ENCODE measurements at places on chromosomes 13 and 19.

DNA sequence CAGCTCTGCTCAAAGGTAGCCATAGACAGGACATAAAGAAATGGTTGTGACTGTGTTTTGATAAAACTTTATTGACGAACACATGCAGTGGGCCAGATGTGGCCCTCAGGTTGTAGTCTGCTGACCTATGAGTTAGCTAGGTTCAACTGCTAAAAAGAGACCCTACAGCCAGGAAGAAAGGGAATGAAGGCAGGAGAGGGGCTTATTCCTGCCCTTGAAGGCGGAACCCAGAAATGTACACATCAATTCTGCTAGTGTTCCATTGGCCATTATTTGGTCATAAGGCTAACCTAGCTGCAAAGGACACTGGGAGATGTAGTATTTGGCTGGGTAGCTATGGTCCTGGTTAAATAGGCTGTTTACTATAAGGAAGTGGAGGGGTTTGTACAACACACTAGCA is 18.0 kb downstream of the APBA3 start:
- DNase-seq, result no peak

GRCh38 chr19:15640294-15640903 is at the start of gene CYP4F3:
Gene CYP4F3, plus strand, starts transcription at chr19:15640897. Its CDS starts 519 bp downstream, at chr19:15641416.
- DNase-seq, result no peak

GRCh38 chr13:50412046-50412617 is 396.9 kb downstream of the KCNRG start:
- DNase-seq, result no peak

DNA sequence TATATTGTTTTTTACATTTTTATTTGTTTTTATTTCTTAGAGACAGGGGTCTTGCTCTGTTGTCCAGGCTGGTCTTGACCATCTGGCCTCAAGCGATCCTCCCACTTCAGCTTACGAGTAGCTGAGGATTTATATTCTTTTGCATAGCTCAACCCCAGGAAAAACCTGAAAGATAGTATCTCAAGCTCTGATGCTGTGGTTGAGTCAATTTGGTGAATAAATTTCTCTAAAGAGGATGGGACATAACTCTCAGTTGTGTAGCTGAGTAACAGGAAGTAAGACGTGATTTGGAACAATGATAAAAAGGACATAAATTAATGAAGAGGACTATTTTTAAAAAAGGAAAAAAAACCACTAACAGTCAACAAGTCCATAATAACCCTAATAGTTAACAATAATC is 79.8 kb upstream of the TNFSF11 start:
- DNase-seq, result no peak

DNA sequence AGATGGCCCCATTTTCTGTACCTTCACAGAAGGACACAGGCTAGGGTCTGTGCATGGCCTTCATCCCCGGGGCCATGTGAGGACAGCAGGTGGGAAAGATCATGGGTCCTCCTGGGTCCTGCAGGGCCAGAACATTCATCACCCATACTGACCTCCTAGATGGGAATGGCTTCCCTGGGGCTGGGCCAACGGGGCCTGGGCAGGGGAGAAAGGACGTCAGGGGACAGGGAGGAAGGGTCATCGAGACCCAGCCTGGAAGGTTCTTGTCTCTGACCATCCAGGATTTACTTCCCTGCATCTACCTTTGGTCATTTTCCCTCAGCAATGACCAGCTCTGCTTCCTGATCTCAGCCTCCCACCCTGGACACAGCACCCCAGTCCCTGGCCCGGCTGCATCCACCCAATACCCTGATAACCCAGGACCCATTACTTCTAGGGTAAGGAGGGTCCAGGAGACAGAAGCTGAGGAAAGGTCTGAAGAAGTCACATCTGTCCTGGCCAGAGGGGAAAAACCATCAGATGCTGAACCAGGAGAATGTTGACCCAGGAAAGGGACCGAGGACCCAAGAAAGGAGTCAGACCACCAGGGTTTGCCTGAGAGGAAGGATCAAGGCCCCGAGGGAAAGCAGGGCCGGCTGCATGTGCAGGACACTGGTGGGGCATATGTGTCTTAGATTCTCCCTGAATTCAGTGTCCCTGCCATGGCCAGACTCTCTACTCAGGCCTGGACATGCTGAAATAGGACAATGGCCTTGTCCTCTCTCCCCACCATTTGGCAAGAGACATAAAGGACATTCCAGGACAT is 7.0 kb upstream of the CEACAM7 start:
- no peak for DNase-seq

- no peak for DNase-seq
Measured at GRCh38 chr13:30194906-30195305, 112.4 kb downstream of the KATNAL1 start.

- DNase-seq, result no peak
Measured at GRCh38 chr19:19155495-19156219, 14.4 kb downstream of the MEF2B start.

- DNase-seq, result no peak
Measured at GRCh38 chr13:113147206-113147605, 11.2 kb upstream of the PROZ start.

DNA sequence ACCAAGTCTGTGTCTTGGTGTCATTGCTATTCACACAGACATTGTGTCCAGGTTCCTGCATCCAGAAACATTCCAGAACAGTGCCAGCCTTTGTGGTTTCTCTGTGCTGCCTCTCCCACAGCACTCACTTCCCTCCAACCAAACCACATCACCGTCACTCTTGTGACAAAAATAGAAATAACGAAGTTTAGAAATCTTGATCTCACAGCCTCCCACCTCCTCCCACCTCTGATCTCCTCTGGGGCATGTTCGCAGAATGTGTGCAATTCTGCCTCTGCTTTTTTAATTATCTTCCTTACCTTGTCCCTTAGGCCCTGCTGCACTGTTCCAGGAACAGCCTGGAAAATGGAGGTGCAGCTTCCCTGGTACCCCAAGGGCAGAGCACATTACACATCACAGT is 8.7 kb upstream of the SERPINE3 start:
- DNase-seq, result no peak

DNA sequence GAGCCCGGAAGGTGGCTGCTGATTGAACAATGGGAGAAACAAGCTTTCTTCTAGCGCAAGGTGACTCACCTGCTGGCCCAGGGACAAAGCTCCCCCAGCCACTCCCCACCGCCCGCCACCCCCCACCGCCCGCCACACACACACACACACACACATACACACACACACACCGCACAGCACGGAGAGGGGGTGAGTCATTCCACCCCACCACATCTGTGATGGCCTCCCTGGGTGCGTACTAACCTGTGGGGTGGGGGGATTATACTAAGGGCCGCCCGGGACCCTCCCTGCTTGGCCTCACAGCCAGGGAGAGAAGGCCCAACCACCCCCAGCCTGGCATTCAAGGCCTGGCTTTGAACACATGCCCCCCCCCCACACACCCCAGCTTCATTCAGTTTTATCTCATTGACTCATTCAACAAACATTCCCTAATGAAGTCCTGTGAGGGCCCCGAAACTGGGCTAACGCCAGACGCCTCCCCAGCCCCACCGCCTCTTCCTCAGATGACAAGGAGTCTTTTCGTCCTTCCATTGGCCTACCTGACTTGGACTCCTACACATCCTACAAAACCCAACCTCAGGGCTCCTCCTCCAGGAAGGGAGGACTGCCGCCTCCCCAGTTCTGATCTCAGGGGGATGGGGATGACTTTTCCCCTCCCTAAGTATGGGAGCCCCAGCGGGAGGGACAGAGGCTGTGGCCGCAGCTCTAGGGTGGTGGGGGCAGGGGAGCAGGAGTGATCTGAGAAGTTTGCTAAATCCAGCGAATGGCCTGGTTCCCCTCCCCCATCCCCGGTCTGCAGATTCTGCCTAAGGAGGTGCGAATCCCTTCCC is 5.8 kb upstream of the ONECUT3 start:
- DNase-seq, result peak; percentile 53

DNA sequence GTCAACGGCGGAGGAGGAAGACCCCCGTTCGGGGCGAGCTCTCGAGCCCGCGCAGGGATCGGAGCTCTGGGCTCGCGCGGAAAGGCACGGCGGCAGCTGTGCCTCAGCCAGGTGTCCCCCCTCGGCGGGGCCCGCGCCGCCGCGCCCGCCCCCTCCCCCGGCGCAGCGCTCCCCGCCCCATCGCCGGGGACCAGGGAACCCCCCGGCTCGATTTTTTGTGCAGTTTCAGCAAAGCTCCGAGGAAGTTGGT is 110.0 kb downstream of the KCNRG start:
- DNase-seq, result no peak

- no peak for DNase-seq
Measured at GRCh38 chr13:75489502-75490263, 7.7 kb upstream of the TBC1D4 start.

DNA sequence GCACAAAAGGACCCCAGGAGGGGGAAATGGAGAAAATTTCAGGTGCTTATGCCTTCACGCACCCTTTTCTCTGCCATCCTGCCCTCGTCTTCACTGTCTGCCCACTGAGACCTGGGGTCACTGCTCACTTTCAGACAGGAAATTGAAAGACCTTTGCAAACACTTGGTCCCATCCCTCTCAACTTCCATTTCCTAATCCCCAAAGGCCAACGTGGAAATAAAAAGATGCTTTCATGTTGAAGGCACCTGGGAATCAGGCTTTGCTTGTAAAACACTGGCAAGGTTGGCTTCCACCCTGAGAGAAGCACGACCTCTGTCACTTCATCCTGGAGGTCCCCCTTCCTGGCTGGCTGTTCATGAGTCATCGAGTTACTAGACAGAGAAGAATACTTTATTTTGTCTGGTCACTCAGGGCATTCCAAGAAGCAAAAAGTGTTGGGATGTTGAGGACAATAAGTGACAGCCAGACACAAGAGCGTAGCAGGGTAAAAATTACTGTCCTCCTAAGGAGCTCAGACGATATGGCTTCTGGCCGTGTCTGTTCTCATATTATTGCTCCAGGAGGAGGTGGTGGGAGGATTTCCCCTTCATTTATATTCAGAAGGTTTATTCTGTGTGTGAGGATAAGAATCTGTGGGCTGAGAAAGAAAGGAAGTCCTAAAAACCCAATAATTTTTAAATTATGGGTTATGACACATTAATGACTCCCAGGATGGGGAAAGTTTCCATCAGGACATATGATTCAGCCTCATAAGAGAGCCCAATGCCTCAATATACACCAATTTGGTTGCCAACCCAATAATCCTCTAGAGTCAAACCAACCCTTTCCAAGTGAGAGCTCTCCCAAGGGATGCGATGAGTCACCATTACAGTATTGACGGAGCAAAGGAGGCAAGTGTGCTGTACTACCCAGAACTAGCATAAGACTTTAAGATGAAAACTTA is 409.0 kb downstream of the COG6 start:
- DNase-seq, result peak; percentile 60

DNA sequence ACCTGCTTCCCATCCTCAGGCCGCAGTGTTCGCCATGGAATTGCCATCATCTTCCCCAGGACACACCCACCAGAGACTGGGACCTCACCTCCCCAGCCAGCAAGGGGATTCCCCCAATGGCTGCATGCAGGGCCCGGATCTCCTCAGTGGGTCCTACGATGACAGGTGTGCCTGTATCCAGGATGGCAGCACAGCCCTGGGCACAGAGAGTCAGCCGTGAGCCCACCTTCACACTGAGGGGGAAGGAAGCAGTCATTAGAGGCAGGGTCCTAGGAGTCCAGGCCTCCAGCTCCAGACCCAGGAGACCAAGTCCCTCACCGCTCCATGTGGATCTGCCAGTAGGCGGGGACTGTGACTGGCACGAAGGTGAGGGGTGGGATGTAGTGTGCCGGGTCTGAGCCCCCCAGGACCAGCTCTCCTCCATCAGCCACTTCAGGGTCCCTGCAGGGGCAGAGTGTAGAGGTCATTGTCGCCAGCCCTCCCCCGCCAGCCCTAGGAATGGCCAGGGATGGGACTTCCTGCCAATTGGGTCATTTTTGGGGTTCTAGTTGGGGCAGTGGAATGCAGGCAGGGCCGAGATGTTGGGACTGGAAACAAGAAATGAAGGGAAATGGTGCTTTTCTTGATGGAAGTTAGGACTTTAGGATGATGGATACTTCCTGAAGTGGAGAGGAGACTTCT is 5.7 kb upstream of the KCNC3 start:
- DNase-seq, result no peak

GRCh38 chr13:113002913-113003290 is 33.9 kb downstream of the MCF2L start:
- no peak for DNase-seq

DNA sequence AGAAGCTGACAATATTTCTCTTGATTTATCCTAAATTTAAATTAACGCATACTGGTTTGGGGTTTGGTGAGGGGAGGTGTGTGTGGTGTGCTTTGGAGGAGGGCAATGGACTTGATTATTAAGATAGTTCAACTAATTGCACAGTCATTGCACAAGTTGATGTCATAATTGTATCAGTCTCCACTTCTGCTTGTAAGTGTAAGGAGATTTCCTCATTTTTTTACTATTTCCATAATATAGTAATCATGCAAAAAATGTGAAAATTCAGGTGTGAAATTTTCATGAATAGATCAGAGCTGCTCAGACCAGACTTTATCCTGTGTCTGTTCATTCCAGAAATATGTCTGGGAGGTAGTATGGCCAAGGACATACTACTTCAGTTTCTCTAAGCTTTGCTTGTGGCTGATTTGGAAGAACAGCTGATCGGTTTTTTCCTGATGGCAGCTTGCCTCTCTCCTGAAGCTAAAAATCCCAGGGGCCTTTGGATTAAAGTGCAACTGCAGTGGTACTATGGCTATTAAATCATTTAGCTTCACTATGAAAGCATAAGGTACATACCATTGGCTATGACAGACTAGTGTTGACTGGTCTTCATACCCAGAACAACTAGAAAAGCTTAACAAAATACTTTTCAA is 201.8 kb upstream of the MIR17HG start:
- no peak for DNase-seq

DNA sequence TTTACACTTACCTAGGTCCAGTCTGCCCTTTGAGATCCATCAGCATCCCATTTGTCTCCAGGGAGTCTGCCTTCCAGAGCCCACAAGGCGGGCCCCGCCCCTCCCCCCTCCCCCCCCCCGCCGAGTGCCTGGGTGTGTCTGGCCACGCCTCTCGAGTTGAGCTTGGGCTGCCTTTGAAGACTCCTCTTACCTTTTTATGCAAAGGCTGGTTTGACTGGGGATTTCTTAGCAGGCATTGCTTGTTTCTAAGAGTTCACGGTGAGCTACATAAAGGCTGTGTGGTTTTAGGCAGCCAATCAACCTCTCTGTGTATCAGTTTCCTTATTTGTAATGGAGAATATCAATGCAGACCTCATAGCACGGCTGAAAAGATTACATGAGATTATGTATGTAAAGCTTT is 11.3 kb downstream of the GPR12 start:
- DNase-seq, result no peak
